ENCODE measurements at places on chromosomes 1 and 21.

DNA sequence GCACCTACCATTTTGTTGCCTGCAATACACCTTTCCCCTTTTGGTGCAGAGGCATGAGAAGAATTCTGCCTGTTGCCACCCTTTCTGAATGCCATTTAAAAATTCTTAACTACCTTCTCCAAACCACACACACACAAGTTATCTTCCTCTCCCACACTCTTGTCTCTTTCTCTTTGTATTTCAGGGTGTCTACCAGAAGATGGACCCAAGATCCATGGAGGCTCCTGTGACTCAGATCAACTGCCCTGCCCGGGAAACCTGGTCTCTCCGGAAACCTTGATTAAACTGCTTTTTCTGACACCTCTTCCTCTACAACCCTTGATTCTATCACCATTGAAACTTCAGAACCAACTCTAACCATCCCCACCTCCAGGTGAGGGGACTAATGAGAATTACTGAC is 2.4 kb upstream of the TARS2 start:
- DNase-seq = peak; percentile 5

DNA sequence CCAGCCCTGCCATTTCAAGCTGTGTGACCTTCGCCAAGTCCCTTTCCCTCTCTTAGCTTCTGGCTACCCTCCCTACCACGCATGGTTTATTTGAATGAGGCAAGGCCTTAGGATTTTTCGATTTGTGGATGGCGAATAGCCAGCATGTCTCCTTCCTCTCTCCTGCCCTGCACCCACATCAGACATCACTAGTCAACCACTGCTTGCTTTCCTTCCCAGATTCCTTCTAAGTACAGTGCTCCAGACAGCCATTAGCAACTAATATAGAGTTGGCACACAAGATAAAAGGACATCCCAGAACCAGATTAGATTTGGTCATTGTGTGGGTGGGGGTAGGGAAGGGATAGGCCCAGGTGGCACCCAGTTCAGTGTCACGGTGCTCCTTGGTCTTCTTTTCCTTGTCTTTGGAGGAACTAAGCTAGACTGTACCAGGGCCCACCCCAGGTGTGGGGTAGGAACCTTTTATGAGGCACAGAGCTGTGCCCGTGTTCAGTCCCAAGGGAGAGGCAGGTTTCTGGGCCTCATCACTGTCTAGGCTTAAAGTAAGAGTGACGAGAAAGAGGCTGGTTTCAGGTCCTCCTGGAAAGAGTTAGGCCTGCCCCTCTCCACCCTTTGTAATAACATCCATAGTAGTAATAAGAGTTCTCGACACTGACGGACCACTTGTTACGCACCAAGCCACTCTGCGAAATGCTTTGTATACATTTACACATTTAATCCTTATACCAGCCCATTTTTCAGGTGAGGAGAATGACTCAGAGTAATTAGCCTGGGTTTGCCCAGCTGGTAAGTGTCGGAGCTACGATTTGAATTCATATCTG is 8.6 kb downstream of the ALPL start:
- DNase-seq = no peak

GRCh38 chr21:32101277-32101676 is 177.6 kb downstream of the MIS18A start:
- DNase-seq = peak; percentile 49

DNA sequence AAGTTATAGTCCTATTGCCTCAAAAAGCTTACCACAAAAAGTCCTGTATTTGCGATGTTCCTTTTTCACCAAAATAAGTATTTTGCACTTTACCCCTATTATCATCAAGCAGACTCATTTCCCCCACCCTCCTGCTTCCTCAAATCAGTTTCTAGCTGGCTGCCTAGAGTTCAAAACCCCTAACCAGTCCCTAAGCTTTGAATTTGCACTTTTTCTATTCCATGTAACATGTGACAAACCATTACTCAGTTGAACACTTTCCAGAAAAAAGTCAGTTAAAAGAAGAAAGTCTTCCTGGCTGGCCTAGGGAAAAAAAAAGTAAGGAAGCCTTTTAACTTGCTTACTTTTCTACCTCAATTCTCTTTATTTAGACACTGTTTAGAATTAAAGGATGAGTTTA is 8.2 kb downstream of the CEP170 start:
- no peak for DNase-seq

DNA sequence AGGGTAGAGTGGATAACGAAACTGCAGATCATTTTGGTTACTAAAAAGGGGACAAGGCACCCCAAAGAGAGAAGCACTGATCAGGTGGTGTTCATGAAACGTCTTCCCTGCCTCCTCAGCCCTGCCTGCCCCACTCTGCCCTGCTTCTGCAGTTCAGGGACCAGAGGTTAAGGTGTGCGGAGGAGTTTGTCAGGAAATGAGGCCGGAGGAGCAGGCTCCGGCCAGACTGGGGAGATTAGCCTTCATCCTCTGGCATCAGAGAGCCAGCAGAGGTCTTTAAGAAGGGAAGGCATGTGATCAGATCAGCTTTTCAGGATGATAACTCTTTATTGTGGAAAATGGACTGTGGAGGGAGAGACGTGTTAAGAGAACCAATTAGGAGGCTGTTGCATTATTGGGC is 291.9 kb upstream of the NR5A2 start:
- no peak for DNase-seq

- DNase-seq = no peak
Measured at GRCh38 chr1:70656361-70656760, 245.3 kb downstream of the CTH start.
